ENCODE measurements at places on chromosomes 6 and 20.

DNA sequence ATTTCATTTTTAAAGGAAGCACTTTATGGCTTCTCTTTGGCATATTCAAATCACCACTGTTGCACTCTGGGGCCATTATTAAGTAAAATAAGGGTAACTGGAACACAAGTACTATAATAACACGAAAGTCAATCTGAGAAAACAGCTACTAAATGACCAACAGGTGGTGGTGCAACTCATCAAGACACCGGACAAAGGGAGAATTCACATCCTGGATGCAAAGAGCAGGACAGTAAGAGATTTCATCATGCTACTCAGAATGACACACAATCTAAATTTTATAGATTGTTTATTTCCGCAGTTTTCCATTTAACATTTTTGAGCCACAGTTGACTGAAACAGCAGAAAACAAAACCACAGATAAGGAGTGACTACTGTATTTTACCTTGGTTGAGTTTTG is 27.6 kb upstream of the LY86 start:
- DNase-seq = no peak

DNA sequence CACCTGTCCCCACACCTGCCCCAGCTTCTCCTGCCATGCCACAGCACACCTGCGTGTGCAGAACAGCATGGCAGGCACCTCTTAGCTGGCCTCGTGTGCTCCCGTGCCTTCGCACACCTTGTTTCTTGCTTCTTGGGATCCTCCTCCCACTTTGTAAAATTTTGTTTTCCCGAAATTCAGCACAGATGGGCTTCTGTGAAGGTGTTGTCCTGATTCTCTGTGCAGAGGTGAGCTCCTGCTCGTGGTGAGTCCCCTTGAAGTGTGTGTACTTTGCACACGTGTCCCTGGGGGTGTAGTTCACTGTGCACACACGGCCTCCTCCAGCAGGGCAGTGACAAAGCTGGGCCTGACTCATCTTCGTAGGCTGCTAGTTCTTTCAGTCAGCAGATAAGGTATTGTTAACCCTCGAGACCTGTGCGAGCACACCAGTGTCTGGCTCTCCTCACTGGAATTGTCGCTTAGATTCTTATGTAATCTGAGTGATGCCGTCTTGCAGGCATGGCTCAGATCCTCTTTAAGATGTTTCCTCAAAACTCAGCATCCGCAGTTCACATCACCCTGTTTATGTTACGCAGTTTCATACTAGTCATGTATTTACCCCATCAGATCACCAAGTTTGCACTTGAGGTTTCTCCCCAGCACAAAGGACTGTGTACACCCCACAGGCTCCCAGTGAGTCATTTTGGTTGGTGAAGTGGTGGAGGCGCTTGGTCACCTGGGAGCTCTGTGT is 77.7 kb downstream of the CDYL start:
- peak; percentile 27 for DNase-seq

DNA sequence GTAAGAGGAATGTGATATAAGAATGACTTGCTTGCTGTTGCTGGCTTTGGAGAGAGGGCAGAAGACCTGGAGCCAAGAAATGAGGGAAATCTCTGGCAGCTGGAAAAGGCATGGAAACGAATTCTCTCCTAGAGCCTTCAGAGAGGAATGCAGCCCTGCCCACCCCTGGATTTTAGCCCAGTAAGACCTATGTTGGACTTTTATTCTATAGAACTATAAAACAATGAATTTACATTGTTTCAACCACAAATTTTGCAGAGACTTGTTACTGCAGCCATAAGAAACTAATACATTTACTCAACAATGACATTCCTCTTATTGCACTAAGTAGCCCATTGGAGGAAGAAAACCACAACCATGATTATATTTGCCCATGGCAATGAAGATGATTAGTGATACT is 39.5 kb upstream of the PREP start:
- no peak for DNase-seq

DNA sequence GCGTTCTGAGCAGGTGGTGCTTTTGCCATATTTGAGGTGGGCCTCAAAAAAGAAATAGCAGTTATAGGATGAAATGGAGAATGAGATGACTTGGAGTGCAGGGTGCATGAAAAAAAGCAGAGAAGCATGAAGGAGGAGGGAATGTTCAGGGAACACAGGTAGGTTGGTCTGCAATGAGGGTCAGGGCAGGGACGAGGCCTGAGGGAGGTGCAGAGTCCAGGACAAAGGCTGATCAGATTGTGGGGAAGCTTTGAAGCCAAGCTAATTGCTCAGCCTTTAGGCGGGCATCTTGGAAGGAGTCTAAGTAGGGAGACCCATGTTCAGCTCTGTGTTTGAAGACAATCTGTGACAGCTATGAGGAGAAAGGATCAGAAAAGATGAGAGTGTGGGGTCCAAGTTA is 12.0 kb downstream of the TRAM2 start:
- no peak for DNase-seq

- DNase-seq = no peak
Observed at GRCh38 chr6:189676-190075, 102.6 kb upstream of the DUSP22 start.

GRCh38 chr20:60223174-60223573 is 265.0 kb downstream of the CDH26 start:
- DNase-seq = no peak

GRCh38 chr6:99641270-99641669 is 34.6 kb downstream of the PRDM13 start:
- DNase-seq = no peak

- DNase-seq = no peak
Observed at GRCh38 chr20:25048519-25048952, 9.4 kb downstream of the ACSS1 start.

GRCh38 chr6:105372142-105372848 is 30.6 kb downstream of the PREP start:
- no peak for DNase-seq

GRCh38 chr6:111777357-111777756 is 95.9 kb downstream of the FYN start:
- no peak for DNase-seq

DNA sequence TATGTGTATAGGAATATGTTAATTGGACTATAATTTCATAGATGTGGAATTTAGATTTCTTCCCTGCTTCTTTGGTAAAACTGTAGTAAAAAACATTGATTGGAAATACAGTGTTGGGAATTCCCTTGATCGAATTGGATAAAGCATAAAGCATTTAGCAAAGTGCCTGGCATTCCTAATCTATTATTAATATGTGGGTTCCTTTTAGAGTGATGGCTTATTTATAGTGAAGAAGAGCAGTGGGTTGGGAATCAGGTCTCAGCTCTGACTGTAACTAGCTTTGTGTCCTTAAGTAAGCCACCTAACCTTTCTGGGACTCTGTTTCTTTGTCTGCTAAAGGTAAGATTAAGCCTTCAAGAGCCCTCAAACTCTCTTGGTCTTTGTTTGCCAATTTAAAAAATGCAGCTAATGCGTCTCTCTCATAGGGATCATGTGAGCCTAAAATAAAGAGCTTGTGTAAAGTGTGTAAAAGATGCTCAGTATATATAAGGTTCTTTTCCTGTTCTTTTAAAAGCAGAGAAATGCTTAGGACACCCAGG is 53.3 kb downstream of the KCNS1 start:
- DNase-seq = no peak

- no peak for DNase-seq
Observed at GRCh38 chr6:39204160-39204495, 25.1 kb downstream of the KCNK5 start.

DNA sequence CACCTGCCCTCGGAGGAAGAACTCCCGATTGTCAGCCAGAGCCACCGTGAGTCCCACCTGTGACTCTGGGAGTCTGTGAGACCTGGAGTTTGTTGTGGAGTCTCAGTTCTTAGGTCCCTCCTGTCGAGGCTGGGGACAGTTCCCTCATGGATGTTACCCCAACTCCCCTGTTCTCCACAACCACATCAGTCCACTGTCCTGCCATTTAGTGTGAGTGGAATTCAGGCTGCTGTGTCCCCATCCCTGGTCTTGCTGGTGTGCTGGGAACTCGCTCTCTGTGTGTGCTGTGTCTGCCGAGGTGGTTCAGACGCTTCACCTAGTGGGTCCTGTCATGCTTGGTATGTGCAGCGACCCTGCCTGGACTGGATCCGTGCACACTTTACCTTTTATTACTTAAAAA is 163.2 kb downstream of the DTNBP1 start:
- DNase-seq = no peak

DNA sequence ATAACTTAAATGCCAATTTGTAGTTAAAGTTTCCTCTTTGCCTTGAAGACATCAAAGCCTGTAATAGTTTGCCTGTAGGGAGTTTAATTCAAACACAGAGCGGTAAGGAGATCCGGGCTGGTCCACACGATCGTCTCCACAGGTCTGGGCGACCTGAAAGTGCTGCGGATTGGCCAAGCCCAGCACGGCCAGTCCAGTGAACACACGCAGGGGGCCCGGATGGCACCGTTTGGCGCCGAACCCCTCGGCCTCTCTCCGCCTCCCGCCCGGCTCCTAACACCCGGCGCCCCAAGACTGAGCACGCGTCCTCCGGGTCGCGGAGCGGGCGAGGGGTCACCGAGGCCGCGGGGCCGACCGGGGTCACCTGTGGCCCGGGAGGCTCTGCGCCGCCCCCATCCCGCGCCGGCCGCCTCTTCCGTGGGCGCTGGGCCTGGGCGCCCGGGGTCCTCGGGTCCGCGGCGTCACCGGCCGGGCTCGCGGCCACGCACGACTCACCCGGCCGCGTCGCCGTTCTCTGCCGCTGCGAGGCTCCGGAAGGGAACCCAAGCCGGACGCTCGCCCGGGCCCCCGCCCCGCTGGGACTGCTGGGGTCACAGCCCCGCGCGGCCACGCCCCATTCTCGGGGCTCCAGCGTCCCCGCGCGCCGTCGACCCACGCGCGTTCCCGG is 481 bp downstream of the SERPINB6 start:
- DNase-seq = peak; percentile 94

DNA sequence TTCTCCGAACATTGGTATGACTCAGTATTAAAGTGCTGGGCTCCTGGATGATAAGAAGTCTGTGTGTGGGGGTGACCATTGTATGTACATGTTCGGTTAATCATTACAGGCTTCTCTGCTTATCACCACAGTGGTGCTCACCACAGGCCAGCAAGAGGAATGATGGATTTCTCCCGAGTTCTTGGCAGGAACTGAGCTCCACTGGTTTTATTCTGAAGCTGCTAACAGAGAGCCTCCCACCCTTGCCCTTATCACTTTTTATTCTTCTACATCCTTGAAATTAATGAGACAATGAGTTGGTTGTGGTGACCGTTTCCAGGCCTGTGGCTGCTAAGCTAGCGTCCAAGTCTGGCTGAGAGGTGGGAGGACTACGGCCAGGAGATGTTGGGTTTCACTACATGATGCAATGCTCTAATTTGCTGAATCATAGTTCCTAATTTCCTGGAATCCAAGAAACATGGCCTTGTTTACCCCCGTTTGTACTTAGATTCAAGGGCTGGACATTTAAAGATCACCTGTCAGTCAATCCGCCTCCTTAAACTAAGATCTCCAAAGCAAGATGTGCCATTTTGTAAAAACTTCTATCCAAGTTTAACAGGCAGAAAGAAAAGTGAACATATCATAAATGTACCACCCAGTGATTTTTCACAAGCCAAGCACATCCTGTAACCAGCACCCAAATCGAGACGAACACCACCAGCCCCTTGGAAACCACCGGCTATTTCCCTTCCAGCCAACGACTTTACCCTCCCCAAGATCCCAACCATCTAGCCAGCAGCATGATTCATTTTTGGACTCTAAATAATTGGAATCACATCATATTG is 172.5 kb downstream of the FOXA2 start:
- DNase-seq = peak; percentile 15

All from suppressor macrophage (primary cell).